Ascending aorta (tissue), 2 donors: ENCODE measurements at places on chromosomes 11 and 22. TPM values are rescaled to one million over a fixed set of nuclear protein-coding genes. Genes with fewer than 3 reads are reported as not detected.

- peaks cover 8% of the 10 kb centered on the region for H3K4me1 ChIP-seq
- H3K27me3 ChIP-seq, result no peaks in the 10 kb centered on the region
- H3K4me3 ChIP-seq, result no peak overlapping the region
- H3K27ac ChIP-seq, result no peak overlapping the region
These were observed 4.5 kb upstream of the MYRF start for GRCh38 chr11:61747967-61748285.

DNA sequence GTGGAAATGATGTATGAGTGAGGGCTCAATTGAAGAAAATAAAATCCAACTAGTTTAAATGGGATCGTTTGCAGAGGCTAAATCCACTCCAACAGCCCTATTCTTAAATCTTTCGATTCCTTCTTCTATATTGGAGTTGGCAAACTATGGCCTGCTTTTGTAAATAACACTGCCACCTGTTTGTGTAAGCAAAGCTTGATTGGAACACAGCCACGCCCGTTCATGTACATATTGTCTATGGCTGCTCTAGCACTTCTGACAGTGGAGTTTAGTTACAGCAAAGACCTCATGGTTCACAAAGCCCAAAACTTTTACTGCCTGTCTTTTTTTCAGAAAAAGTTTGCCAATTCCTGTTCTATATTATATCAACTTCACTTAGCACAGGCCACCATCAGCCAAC, 40.6 kb upstream of the RCN1 start:
- no peaks in the 10 kb centered on the region for H3K36me3 ChIP-seq
- DNase-seq, result no peak
- H3K27ac ChIP-seq, result no peak overlapping the region
- no peaks in the 10 kb centered on the region for H3K27me3 ChIP-seq

- no peak overlapping the region for H3K4me3 ChIP-seq
- no peak for DNase-seq
- no peaks in the 10 kb centered on the region for H3K4me1 ChIP-seq
- H3K27ac ChIP-seq, result no peak overlapping the region
These were observed 6.8 kb downstream of the PYGM start for GRCh38 chr11:64753019-64753379.

DNA sequence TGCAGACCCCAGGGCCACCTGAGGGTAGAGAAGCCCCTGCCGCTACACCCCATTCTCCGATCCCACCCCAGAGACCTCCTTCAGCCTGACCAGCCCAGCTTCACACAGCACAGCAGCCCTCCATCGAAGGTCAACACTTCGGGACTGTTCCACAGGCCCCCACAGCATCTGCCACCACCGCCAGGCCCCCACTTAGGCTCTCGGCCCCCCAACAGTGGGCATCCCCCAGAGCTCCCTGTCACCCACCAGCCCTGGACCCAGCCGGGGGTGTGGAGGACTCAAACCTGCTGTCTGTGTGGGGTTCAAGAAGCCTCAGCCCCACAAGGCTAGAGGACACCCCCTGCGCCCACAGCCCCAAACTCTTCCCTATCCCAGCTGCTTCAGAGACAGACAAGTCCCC, 6.2 kb downstream of the SBF1 start:
- peaks cover 46% of the 10 kb centered on the region for H3K36me3 ChIP-seq
- H3K27ac ChIP-seq, result no peak overlapping the region
- no peaks in the 10 kb centered on the region for H3K27me3 ChIP-seq
- H3K4me3 ChIP-seq, result no peak overlapping the region

The GUCY1A2 gene
- 5.6 TPM for total RNA-seq

The FGF3 gene
- total RNA-seq, result not detected

The HEPN1 gene
- total RNA-seq, result not detected
